Vagina (tissue), 2 donors: ENCODE measurements at places on chromosomes 1 and 21.

- no peak for DNase-seq
Measured at GRCh38 chr1:86137436-86137835, 19.1 kb downstream of the COL24A1 start.

- DNase-seq = no peak
Measured at GRCh38 chr21:35991131-35991530, 69.2 kb downstream of the SETD4 start.

DNA sequence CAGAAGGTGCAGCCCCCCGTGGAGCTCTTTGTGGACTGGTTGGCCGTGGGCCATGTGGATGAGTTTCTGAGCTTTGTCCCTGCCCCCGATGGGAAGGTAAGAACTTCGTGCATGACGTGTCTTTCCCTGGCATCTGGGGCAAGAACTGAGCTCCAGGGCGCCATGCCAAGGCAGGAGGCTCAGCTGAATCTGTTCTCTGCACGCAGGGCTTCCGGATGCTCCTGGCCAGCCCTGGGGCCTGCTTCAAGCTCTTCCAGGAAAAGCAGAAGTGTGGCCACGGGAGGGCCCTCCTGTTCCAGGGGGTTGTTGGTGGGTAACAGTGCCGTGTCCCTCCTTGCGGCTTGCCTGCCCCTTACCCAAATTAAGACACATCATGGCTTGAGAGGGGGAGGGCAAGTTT, 27.7 kb downstream of the PADI3 start:
- no peak for DNase-seq

DNA sequence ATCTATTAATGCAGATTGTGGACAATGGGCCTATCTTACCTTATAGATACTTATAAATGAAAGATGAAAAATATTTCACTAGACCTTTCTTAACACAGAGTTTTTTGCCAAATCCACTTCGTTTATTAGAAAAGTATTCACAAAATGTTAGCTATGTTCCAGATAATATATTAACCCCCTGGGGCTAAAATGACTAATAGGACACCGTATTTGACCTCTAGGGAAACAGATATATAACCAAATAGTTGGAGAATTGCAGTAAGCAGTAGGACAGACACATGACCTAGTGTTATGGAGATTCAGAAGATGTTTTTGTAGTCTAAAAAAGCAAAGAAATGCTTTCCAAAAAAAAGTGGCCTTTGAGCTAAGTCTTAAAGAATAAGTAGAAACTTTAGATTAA, 106.9 kb downstream of the SEC16B start:
- DNase-seq = no peak

- no peak for DNase-seq
Measured at GRCh38 chr21:35895598-35895997, 164.7 kb downstream of the SETD4 start.

DNA sequence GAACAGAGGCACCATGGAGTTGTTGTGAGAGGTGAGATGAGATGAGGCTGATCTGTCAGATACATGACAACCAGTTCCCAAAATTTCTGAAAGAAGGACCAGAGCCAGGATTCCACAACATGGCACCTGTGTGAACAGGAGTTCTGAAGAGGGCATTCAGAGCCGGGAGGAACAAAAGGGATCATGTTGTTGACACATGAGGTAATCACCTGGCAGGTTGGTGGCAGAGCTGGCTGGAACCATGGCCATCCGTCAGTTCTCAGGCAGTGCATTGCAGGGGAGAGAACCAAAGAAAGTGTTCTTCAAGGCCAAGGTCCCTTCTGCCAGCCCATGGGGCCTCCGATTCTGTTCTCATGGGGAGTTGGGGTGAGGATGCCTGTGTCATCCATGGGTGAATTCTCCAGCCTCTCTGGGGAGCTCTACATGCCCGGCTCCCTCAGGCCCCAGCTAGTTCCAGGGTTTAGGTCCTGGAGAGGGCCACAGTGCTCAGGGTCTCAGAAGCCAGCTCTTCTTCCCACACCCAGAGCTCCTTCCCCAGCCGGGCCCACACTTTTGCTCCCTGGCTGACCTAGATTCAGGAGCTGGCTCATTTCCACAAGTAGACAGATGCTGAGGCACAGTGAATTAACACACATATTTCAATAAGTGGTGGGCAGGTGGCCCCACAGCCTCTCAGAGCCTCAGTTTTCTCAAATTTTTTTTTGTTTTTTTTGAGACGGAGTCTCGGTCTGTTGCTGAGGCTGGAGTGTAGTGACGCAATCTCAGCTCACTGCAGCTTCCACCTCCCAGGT, 49.1 kb upstream of the CTPS1 start:
- DNase-seq = no peak

DNA sequence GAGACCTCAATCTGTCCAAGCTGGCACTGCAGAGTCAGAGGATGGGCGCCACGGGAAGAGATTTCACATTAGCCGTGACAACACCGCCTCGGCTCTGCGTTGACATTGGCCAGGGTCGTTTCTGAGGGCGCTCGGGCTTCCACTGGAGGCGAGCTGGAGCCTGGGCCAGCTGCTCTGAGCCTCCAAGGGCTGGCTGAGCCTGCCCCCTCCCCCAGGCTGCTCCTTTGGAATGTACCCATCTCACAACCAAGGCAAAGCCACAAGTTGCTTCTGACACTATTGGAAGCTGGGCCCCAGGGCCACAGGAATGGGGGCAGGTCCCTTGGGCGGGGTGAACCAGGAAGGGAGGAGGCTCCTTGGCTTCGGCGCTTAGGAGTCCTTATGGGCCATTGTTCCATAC, 12.7 kb downstream of the GPR3 start:
- no peak for DNase-seq
